ENCODE measurements at places on chromosomes 1 and 21.

DNA sequence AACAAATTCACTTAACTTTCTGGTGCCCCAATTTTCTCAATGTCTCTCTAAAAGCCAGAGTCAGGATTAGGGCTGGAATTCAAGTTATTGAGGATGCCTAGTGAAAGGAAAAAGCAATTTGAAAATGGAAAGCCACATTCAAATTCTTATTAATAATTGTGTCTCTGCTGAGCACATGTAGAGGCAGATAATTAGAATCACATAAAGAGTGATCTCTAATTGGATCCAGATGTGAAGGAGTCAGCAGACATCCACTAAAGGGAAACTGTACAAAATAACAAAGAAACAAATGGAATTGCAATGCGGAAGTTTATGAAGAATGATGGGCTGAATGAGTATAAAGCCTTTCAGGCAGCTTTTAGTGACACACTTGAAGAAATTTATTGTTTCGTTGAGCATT lies 482.6 kb downstream of the TTLL7 start:
- no peak for DNase-seq

GRCh38 chr1:102901996-102902395 lies 206.3 kb downstream of the COL11A1 start:
- no peak for DNase-seq

GRCh38 chr1:4219111-4219510 lies 319.0 kb upstream of the C1orf174 start:
- no peak for DNase-seq

GRCh38 chr1:110443451-110443850 lies 7.5 kb upstream of the PROK1 start:
- DNase-seq: no peak

DNA sequence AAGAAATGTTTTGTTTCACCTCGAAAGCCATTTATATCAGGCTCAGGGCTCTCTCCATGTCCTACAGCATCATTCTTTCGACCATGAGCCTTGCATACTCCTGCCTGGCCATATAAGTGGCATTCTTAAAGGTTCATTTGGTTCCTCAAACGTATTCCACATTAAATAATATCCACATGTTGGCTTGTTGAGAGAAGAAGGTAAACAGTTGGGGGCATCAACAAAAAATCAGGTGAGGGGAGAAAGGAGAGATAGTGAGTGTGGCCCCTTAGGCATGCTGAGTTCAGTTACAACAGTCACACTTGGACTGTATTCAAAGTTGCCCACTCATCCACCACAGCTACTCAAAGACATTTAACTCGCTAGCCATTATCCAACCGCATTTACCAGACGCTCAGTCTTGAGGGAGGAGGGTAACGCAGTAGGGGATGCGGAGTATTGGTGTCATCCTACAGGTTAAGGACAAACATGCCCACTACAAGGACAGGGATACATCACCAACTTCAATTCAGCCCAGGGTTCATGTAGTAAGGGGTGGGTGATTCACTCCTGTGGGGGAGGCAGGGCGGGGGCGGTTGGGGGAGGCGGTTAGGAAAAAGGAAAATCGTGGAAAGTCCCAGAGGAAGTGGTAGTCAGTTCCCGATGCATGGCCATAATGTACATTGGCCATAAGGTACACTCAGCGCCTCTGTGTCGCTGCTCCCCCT lies 1.4 kb downstream of the ZNF697 start:
- DNase-seq: no peak

GRCh38 chr1:18060366-18060765 lies 47.2 kb upstream of the IGSF21 start:
- DNase-seq: no peak

- no peak for DNase-seq
These were observed 88.3 kb downstream of the LRRC40 start for GRCh38 chr1:70117046-70117445.

DNA sequence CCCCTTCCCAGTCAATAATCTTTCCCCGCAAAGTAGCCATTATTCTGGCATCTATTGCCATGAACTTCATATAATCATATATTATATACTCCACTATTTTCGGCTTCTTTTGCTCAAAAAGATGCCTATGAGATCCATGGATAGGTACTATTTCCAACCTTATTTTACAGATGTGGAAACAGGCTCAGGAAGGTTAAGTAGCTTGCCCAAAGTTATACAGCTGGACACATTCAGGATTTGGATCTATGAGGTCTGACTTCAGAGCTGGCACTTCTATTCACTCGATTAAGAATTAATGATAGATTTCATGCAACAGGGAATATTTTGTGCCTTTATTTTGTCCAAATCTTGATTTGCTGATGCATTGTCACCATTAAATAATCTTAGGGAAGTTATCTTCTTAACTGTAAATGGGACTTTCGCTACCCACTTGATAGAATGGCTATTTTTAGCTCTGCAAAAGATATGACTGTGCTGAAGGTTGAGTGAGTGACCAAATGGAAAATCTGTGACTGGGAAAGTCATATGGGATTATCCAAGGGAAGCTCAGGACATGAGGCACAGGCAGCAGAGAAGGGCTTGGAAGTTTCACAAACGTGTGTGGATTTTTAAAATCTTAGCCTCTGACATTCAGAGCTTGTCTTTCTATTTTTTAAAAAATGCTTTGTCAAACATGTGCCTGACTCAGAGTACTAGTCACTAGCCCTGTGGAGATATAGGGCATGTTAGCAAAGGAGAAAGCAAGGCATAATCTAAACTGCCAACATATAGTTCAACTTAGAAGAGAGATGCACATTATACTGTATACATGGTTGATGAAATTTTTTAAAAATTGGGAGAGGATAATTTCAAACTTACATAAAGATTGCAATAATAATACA lies 36.5 kb downstream of the GIPC2 start:
- DNase-seq: no peak

DNA sequence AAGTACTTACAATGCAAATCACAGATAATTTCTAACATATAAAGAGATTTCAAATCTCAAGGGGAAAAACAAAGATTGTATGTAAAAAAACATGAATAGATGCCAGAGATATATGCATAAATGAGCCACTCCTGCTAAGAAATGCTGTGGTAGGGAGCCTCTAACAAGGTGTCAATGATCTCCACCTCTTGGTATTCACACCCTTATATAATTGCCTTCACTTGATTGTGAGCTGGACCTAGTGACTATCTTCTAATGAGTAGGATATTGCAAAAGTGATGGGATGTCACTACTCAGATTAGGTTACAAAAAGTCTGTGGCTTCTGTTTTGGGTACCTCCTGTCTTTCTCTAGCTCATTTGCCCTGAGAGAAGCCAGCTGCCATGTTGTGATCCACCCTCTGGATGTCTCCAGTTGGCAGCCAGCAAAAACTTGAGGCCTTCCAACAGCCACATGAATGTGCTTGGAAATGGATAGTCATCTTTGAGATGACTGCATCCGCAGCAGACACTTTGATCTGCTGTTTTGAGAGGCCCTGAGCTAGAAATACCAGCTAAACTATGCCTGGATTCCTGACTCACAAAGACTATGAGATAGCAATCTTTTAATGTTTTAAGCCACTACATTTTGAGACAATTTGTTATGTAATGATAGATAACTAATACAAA lies 196.1 kb upstream of the FGGY start:
- no peak for DNase-seq

- DNase-seq: no peak
These were observed 223.1 kb upstream of the IRF2BP2 start for GRCh38 chr1:234833118-234833517.

GRCh38 chr1:11719313-11720032 lies 16.5 kb upstream of the AGTRAP start:
- peak; percentile 67 for DNase-seq

DNA sequence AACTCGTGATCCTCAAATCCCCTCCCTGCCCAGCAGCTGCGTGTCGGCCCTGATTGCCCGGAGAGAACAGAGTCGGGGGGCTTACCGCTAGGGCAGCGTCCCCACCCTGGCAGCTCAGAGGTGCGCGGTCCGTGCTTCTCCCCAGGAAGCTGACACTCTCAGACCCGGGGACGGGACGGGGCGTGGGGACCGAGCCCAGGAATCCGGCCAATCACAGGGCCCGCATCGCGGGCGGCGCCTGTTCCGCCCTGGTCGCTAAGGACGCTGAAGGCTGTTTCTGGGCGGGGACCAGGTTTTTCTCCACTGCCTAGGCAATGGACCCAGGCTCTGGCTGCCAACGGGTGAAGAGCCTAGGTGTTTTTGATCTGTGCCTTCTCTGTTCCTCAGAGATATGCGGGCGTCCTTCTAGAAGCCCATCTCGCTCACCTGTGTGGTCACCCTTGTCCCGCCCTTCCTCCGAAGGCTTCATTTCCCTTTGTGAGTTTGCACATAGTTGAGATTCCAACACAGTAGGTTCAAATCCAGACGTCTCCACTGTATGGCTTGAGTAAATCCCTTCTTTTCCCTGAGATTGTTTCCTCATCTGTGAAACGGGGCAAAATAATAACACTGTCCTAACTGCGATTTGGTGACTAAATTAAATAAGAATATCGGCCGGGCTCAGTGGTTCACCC lies at the start of gene C1orf87:
Gene C1orf87, minus strand, starts transcription at position 166 of the 674 bp plus-strand sequence. CDS start 1,127 bp downstream, outside the sequence.
- no peak for DNase-seq
